ENCODE measurements at places on chromosomes 2 and 18. TPM values are rescaled to one million over a fixed set of nuclear protein-coding genes. Genes with fewer than 3 reads are reported as not detected.
A peak's percentile ranks its signal among the peaks of the same experiment; 100 is the strongest.

- no peak overlapping the region for H3K27ac ChIP-seq
- no peaks in the 10 kb centered on the region for H3K27me3 ChIP-seq
- H3K36me3 ChIP-seq: peaks cover 12% of the 10 kb centered on the region
- no peak overlapping the region for H3K4me3 ChIP-seq
- DNase-seq: no peak
- no peaks in the 10 kb centered on the region for H3K4me1 ChIP-seq
Observed at GRCh38 chr2:24317491-24317920, 42.8 kb downstream of the ITSN2 start.

- no peak overlapping the region for H3K27ac ChIP-seq
- H3K36me3 ChIP-seq: no peaks in the 10 kb centered on the region
Observed at GRCh38 chr2:134900151-134900550, 18.5 kb upstream of the CCNT2 start.

DNA sequence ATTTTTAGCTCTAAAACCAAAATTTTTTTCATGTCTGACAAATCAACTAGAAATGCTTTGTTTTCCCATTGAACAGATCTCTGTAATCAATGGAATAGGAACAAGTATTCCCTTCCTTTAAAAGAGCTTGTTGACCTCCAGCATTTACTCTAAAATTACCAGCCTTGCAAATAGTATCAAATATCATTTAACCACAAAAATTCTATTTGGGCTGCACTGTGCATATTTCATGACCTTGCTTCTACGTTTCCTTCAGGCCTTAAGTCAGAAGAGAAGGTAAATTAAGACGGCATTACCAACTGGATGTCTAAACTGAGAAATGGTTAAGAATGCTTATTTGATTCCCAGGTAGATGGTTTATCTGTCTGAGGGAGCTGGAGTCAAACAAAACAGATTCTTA lies 33.3 kb upstream of the NRXN1 start:
- no peak overlapping the region for H3K27ac ChIP-seq
- no peak for DNase-seq
- no peaks in the 10 kb centered on the region for H3K36me3 ChIP-seq

- no peaks in the 10 kb centered on the region for H3K4me1 ChIP-seq
- H3K4me3 ChIP-seq: no peak overlapping the region
- no peaks in the 10 kb centered on the region for H3K36me3 ChIP-seq
- peaks cover 3% of the 10 kb centered on the region for H3K27me3 ChIP-seq
- peak overlapping the region; percentile 49 for H3K27ac ChIP-seq
- no peak for DNase-seq
Observed at GRCh38 chr2:203859030-203859789, 8.4 kb upstream of the CTLA4 start.

DNA sequence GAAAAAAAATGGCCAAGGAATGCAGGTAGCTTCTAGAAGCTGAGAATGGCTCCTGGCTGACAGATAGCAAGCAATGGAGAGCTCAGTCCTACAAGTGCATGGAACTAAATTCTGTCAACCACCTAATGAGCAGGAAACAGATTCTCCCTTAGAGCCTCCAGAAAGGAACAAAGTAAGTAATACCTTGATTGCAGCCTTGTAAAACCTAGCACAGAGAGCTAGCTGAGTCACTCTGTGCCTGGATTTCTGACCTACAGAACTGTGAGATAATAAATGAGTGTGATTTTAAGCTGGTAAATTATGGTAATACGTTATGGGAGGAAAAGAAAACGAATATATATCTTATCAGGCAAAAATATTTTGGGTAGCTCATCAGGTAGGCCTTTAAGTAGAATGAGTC lies 7.4 kb upstream of the LNPK start:
- H3K27ac ChIP-seq: no peak overlapping the region
- DNase-seq: no peak
- H3K4me3 ChIP-seq: no peak overlapping the region
- H3K36me3 ChIP-seq: no peaks in the 10 kb centered on the region
- H3K27me3 ChIP-seq: peaks cover 5% of the 10 kb centered on the region

DNA sequence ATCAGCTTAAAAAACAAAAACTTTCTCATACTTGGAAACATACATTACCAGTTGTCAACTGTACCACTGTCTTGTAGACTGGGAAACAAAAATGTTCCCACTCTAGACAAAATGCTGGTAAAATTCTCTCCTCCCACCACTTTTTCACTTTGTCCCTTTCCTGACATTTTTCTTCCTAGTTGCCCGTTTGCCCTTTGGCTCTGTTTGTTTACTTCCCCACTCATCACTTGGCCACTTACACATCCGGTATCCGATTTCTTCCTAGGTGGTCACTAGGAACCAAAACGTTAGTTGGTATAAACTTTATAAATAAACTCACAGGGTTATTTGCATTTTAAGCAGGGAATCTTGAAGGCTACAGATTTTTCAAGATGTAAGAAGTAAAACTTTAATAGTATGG lies 84.9 kb downstream of the METTL4 start:
- no peak for DNase-seq
- H3K27ac ChIP-seq: no peak overlapping the region
- peaks cover 2% of the 10 kb centered on the region for H3K4me1 ChIP-seq
- peaks cover 3% of the 10 kb centered on the region for H3K27me3 ChIP-seq
- H3K36me3 ChIP-seq: no peaks in the 10 kb centered on the region
- H3K4me3 ChIP-seq: no peak overlapping the region

DNA sequence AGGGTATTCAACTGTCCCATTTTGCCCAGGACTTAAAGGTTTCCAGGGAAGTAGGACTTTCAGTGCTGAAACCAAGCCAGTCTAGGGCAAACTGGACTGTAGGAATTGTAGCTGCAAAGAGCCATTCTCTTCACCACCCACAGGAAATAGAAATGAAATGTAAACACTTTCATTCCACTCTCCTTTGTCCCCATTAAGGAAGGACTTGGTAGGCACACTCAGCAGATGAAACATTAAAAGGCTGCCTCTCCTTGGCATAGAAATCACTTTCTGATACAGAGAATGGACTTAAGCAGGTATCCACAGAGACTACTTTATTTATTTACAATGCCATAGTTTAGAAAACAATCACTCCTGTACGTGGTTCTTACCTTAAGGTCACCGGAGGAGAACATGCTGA lies 102.9 kb upstream of the CCDC195 start:
- H3K27me3 ChIP-seq: no peaks in the 10 kb centered on the region
- H3K4me1 ChIP-seq: no peaks in the 10 kb centered on the region
- H3K4me3 ChIP-seq: no peak overlapping the region
- DNase-seq: no peak
- H3K27ac ChIP-seq: no peak overlapping the region

DNA sequence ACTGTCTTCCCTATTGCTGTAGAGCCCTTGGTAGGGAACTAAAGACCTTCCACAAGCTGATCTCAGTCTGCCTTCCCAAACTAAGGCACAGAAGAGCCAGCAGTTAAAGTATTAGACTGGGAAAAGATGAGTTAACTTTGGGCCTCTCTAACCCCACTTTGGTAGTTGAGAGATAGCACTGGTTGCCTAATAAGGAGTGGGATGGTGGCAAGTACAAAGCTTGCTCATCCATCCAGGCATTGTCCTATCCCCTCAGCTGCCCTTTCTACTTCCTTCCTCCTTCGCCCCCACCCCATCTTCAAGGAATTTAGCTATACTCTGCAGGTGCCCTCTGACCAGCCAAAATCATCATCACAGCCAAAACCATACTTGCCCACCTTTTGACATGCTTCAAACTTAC lies 22.2 kb upstream of the AFTPH start:
- no peak overlapping the region for H3K27ac ChIP-seq
- H3K36me3 ChIP-seq: no peaks in the 10 kb centered on the region
- peaks cover 2% of the 10 kb centered on the region for H3K4me1 ChIP-seq
- peaks cover 3% of the 10 kb centered on the region for H3K27me3 ChIP-seq
- DNase-seq: no peak

- no peaks in the 10 kb centered on the region for H3K27me3 ChIP-seq
- DNase-seq: no peak
- no peak overlapping the region for H3K27ac ChIP-seq
- no peaks in the 10 kb centered on the region for H3K36me3 ChIP-seq
- H3K4me3 ChIP-seq: no peak overlapping the region
Observed at GRCh38 chr18:65016631-65017371, 734.0 kb upstream of the CDH7 start.

DNA sequence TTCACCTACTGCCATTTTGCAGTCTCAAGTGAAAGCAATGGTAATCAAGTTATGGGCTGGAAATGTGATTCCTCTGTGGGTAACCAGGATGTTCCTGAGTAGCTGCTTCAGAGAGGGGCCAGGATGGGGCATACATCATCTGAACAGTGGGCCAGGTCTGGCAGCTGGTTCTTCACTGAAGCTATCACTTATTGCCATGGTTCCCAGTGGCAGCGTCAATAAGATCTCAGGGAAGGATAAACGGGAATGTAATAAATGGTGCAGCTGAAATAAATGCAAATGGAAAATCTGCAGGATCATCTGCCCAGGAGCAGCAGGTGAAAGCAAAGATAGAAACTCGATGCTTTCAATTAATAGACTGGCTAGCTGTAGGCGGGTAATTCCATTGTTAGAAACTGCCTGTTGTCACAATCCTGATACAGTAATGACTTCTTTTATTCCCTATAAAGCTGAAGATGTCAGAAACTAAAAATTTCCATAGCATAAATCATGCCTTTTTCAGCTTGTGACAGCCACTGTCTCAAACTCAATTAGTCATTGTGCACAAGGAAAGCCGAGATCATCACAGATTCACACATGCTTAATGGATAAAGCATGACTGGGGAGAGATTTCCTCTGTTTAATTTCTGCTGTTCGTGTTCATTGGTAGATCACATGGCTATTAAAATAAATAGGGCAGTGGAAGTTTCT lies 56.2 kb upstream of the CCDC85A start:
- H3K36me3 ChIP-seq: no peaks in the 10 kb centered on the region
- no peak overlapping the region for H3K4me3 ChIP-seq
- no peak for DNase-seq
- H3K27me3 ChIP-seq: peaks cover 5% of the 10 kb centered on the region
- no peak overlapping the region for H3K27ac ChIP-seq
- H3K4me1 ChIP-seq: peaks cover 11% of the 10 kb centered on the region

GRCh38 chr2:100674666-100675065 lies 111.9 kb downstream of the PDCL3 start:
- no peak for DNase-seq
- H3K36me3 ChIP-seq: no peaks in the 10 kb centered on the region
- no peak overlapping the region for H3K27ac ChIP-seq
- H3K4me1 ChIP-seq: no peaks in the 10 kb centered on the region

The NYAP2 gene
- not detected for total RNA-seq

The SERPINB5 gene
- not detected for total RNA-seq

The SNED1 gene
- total RNA-seq: 2.5 TPM

The BCL11A gene
- 47.9 TPM for total RNA-seq

The CRYGC gene
- not detected for total RNA-seq

Data from progenitor cell of endocrine pancreas (in vitro differentiated cells).